ENCODE measurements at places on chromosomes 3 and 15. TPM values are rescaled to one million over a fixed set of nuclear protein-coding genes. Genes with fewer than 3 reads are reported as not detected.

The STRA6 gene
- total RNA-seq, result 62.5 TPM

The CPNE9 gene
- total RNA-seq, result 0.08 TPM

The MST1R gene
- 8.6 TPM for total RNA-seq

The THAP10 gene
- total RNA-seq, result 6.7 TPM

The PIF1 gene
- 21.1 TPM for total RNA-seq

The CCDC54 gene
- total RNA-seq, result not detected

The CHDH gene
- total RNA-seq, result 2.6 TPM

The GASK1A gene
- not detected for total RNA-seq

The NDN gene
- total RNA-seq, result not detected

The PRSS50 gene
- not detected for total RNA-seq

The HDAC11 gene
- total RNA-seq, result 7.5 TPM

Data from A549 treated with DMSO at 1 μM for 4 hours (cell line).